ENCODE measurements at places on chromosomes 4 and X.

GRCh38 chr4:73847526-73848182 lies 5.4 kb upstream of the PF4V1 start:
- DNase-seq: no peak

DNA sequence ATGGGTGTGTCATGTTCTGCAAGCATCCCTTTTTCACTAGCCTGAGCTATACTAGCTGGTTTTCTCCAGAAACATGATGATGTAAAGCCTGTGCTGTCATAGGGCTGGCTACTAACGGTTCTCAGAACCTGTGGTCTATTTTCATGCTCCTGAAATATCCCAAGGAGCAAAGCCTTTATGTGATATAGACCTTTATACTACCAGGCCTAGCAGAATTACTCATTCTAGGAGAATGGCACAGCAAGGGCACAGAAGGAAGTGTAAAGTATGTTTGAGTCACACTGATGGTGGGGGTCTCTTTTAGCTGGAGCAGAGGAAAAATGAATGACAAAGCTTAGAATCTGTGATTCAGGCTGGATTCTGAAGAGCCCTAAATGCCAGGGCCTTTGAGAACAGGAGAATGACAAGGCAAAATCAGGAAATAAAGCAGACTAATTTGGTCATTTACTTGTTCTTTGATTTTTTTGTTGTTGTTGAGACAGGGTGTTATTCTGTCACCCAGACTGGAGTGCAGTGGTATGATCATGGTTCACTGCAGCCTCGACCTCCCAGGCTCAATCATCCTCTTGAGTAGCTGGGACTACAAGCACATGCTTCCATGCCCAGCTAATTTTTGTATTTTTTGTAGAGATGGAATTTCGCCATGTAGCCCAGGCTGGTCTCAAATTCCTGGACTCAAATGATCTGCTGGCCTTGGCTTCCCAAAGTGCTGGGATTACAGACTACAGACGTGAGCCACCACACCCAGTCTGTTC lies 11.8 kb downstream of the TCEAL1 start:
- no peak for DNase-seq

DNA sequence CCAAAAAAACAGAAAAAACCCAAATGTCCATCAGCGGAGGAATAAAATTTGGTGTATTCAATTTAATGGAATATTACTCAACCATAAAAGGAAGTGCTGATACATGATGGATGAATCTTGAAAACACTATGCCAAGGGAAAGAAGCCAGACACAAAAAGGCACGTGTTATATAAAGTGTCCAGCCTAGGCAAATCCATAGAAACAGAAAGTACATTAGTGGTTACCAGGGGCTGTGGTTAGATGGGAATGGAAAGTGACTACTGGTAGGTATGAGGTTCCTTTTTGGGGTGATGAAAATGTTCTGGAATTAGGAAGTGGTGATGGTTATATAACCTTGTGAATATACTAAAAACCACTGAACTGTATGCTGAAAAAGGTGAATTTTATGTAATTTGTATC lies 3.5 kb upstream of the CDKL2 start:
- no peak for DNase-seq

GRCh38 chr4:56183344-56183959 lies 203.8 kb downstream of the AASDH start:
- no peak for DNase-seq

- DNase-seq: no peak
These were observed 39.3 kb downstream of the HMX1 start for GRCh38 chr4:8832113-8832915.

DNA sequence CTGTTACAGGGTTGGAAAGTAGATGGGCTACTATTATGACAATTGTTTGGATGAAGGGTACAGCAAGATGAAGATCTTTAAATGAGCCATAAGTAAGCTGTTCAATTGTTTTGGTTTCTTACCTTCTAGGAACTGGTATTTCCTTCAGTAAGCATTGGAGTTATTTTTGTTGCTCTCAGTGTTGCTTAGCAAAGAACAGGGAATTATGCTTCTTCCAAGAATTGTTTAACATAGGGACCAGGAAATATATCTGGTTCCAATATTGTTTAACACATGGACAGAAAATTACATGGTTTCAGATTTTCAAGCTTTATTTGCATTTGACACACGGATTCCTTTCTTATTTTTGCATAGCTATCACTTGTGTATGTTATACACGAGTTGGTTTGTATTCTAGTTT lies 1999.0 kb downstream of the ARAP2 start:
- no peak for DNase-seq

GRCh38 chrX:29447867-29448266 lies 767.5 kb upstream of the MAGEB2 start:
- DNase-seq: no peak

DNA sequence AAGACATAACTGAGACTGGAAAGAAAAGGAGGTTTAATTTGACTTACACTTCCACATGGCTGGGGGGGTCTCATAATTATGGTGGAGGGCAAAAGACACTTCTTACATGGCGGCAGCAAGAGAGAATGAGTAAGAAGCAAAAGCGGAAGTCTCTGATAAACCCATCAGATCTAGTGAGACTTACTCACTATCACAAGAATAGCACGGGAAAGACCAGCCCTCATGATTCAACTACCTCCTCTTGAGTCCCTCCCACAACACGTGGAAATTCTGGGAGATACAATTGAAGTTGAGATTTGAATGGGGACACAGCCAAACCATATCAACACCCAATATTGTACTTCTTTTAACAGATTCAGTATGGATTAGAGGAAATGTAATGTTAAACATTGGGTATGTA lies 646.6 kb downstream of the ANKRD50 start:
- no peak for DNase-seq

DNA sequence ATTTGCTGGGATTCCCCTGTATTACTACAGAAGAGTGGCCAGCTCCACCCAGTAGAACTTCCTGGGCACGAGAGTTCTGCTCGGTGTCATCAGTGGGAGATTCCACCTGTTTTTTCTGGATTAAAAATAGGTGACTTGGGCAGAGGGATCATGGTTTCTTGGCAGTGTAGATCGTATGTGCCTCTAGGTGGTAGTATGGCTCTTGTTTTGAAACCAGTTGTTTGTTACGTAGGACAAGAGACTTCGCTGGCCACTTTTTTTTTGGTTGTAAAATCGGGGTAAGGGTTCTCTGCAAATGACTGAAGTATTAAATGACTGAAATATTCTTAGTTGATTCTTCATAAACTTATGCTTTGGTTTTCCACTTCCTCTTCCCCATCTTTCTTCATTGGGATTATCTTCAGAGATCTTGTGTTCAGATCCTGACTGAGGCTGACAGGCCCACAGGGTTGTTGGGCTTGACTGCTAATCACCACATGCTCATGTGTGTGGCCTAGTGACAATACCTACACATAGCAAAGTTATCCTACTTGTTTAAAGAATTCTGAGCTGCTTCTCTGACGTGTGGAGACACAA lies 43.8 kb upstream of the WDR1 start:
- DNase-seq: peak; percentile 12

- DNase-seq: no peak
These were observed 260.9 kb downstream of the SLC7A11 start for GRCh38 chr4:137981277-137981676.

- no peak for DNase-seq
These were observed 104.9 kb downstream of the RASGEF1B start for GRCh38 chr4:81366779-81367178.

DNA sequence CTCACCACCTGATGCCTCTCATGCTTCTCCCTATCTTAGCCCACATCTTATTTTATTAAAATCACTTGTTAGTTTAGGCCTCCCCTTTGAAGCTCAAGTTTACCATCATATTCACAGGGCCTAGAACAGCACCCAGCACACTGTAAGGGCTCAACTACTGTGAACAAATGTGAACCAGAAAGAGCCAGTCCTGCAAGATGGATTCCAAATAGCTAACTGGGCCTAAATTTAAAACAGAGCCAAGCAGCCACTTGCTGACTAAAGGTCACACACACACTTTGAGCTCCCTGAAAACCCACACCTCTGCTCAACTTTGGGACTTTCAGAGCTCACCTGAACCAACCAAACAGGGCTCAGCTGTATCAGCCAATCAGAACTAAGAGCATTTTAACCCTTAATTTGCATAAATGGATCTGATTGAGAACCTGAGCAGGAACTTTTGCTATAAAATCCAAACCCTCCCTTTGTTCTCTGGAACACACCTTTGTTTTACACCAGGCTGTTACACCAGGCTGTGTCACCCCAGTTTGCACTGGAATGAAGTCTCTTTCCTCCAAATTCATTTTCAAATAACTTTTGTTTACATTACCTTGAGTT lies 62.1 kb upstream of the EXOC1L start:
- no peak for DNase-seq

DNA sequence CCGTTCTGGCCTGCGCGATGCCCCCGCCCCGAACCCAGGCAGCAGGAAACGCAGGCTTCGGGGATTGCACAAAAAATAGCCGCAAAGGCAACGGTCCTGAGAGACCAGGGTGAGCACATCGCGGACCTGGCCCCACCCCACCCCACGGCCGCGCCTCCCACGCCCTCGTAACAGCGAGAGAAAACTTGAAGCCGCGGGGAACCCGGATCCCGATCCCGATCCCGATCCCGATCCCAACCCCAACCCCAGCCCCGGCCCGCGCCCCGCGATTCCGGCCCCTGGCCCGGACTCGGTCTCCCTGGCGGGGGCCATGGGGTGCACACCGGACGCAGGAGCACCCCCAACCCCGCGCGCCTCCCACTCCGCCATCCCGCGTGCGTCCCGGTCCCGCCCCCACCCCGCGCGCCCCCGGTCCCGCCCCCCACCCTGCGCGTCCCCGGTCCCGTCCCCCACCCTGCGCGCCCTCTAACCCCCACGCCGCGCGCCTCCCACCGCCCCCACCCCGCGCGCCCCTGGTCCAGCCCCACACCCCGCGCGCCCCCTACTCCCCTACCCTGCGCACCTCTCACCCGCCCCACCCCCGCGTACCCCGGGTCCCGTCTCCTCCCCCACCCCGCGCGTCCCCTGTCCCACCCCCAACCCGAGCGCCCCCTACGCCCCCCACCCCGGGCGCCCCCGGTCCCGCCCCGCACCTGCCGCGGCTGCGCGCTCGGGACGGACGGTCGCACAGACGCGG lies 29.0 kb downstream of the NOP14 start:
- peak; percentile 45 for DNase-seq

DNA sequence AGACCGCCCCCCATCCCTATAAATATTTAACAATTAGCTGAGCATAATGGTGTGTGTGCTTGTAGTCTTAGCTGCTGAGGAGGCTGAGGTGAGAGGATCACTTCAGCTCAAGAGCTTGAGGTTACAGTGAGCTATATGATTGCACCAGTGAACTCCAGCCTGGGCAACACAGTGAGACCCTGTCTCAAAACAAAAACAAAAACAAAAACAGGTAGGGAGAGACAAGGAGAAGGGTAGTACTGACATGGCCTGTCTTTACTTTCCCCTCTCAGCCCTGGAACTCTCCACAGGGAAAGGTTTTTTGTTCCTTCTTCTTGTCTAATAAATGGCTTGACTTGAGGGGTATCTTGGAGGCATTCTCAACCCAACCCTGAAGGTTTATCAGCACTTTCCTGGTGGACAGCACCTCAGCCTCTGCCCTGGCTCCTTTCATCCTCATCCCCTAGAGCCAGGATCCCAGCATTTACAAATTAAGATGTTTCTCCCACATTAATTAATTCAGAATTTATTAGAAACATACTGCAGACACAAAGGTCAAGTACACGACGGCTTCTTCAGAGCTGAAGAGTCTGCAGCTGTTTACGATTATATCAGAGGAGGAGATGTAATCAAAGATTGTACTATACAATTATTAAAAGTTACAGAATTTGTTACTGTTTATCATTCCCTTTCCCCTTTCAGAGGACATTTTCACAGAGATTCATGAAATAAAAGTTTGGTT lies 131.8 kb downstream of the AFF1 start:
- no peak for DNase-seq

GRCh38 chr4:146179784-146180370 lies 4.4 kb downstream of the LSM6 start:
- DNase-seq: no peak

DNA sequence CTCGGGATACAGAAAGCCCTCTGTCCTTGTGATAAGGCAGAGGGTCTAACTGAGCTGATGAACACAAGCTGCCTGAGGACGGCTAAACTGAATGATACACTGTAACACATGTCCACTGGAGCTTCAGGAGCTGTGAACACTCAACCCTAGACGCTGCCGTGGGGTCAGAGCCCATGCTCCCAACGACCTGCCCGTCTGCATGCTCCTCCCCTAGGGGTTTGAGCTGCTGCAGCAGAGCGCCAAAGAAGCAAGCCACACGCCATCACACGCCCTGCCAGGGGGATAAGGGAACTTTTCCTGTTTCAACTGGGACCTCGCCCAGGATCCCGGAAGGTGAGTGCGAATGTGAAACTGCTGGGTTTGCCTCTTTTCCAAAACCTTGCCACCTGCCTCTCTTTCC lies 361.8 kb downstream of the FAT4 start:
- no peak for DNase-seq

GRCh38 chr4:176593943-176594342 lies 198.8 kb downstream of the VEGFC start:
- no peak for DNase-seq

DNA sequence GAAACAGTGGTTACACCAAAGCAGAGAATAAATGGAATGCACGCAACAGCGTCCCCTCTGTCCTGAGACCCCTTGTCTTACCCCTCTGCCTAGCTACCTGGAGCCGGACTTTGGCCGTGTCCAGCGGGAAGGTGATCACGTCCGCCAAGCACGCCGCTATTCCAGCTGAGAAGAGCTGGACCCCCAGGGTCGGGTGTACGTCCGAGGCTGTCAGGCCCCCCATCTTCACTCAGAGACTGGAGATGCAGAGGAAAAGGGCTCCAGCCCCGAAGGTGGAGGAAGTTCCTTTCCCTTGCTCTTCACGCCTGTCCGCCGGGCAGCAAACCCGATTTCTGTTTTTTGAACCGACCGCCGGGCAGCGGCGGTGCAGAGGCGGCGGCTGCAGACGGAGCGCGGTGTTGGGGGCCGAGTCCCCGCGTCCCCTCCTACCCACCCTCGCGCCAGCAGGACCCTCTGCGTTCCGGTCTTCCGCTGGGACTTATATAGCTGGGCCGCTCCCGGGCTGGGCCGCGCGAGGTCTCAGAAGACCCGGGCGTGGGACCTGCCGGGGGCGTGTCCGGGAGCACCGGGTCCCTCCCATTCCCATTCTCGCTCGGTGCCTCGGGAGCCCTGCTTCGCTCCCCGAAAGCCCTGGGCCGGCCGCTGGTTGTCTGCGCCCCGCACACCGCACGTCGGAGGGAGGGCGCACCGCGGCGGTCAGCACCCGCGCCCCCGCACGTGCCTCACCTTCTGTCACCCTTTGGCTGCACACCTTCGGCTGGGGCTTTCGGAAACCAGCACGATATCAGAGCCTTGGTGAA lies at the start of gene UCP1:
UCP1 (minus strand) TSS at position 455 of the 800 bp plus-strand sequence; CDS start at position 223, 232 bp downstream.
- no peak for DNase-seq

GRCh38 chr4:20890761-20891160 lies 190.5 kb downstream of the PACRGL start:
- no peak for DNase-seq

GRCh38 chr4:121376556-121376955 lies 4.3 kb downstream of the QRFPR start:
- DNase-seq: no peak

DNA sequence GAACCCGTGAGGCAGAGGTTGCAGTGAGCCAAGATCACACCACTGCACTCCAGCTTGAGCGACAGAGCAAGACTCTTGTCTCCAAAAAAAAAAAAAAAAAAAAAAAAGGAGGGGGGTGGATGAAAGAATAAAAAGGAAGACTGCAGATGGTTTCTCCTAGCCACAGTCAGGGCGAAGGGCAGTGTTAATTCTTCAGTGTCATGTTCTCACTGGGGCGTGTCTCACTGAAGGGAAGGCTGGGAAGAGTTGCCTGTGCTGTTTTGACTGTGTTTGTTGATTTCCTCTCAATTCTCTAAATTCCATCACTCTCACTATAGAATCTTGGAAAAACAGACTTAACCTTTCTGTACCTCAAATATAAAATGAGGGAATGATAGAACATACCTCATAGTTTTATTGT lies 71.6 kb upstream of the DHX15 start:
- DNase-seq: no peak

GRCh38 chrX:110097920-110098319 lies 95.0 kb downstream of the TMEM164 start:
- no peak for DNase-seq

Data from central memory CD4-positive, alpha-beta T cell (primary cell).